ENCODE measurements at places on chromosomes 7 and 10.

DNA sequence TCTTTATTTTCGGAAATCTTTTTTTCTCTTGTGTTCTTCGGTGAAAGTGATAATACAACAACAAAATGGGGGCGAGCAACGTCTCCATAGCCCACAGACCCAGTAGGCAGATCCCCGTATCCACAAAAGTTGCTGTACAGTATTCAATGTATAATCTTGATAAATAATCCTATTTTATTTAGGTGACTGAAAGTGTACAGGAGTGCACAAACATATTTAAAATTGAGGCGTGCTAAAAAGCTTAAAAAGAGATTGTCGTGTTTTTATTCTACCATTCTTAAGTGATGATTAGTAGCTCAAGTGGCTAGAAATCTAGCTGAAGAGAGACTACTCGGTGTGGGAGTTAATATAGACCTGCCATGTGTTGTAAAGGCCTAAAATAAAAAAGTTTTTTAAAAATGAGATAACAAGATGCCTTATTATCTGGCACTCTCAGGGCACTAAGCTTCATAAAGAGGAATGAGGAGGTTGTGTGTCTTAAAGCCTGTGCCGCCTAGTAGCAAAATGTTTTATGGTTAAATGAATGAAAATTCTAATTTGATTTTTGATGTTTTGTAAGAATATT, 1.6 kb downstream of the CAPZA2 start:
- no peak for DNase-seq

DNA sequence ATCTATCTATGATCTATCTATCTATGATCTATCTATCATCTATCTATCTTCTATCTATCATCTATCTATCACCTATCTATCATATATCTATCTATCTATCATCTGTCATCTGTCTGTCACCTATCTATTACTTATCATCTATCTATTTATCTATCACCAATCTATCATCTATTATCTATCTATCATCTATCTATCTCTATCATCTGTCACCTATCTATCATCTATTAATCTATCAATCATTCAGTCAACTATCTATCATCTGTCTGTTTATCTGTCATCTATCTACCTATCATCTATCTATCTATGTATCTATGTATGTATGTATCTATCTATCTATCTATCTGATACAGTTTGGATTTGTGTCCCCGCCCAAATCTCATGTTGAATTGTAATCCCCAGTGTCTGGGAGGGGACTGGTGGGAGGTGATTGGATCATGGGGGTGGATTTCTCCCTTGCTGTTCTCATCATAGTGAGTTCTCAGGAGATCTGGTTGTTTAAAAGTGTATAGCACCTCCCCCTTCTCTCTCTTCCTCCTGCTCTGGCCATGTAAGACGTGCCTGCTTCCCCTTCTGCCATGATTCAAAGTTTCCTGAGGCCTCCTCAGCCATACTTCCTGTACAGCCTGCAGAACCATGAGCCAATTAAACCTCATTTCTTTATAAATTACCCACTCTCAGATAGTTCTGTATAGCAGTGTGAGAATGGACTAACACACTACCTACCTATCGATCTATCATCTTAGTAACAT, 37.6 kb downstream of the NPTX2 start:
- DNase-seq: no peak

- no peak for DNase-seq
These were observed 1.1 kb downstream of the ENTPD1 start for GRCh38 chr10:95756809-95757684.

DNA sequence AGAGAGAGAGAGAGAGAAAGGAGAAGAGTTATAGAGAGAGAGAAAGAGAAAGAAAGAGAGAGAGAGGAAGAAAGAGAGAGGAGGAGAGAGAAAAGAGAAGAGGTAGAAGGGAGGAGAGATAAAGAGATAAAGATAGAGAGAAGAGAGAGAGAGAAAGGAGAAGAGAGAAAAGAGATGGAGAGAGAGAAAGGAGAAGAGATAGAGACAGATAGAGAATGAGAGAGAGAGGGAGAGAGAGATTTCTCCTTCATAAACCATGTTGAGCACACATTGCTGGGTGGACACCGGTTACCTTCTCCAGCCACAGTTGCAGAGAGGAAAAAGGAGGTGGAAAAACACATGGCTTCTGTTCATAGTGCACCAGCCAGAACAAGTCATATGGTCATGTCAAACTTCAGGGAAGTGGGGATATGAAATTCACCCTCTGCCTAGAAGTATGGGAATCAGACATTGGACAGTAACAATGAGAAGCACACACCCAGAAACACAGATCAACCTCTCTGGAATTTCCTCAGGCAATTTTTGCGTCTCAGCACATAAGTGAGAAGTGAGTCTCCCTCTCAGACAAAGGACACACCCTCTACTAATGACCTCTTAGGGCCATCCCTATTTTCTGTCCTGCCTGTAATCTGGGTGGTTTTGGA, 172.5 kb upstream of the SVIL start:
- no peak for DNase-seq

DNA sequence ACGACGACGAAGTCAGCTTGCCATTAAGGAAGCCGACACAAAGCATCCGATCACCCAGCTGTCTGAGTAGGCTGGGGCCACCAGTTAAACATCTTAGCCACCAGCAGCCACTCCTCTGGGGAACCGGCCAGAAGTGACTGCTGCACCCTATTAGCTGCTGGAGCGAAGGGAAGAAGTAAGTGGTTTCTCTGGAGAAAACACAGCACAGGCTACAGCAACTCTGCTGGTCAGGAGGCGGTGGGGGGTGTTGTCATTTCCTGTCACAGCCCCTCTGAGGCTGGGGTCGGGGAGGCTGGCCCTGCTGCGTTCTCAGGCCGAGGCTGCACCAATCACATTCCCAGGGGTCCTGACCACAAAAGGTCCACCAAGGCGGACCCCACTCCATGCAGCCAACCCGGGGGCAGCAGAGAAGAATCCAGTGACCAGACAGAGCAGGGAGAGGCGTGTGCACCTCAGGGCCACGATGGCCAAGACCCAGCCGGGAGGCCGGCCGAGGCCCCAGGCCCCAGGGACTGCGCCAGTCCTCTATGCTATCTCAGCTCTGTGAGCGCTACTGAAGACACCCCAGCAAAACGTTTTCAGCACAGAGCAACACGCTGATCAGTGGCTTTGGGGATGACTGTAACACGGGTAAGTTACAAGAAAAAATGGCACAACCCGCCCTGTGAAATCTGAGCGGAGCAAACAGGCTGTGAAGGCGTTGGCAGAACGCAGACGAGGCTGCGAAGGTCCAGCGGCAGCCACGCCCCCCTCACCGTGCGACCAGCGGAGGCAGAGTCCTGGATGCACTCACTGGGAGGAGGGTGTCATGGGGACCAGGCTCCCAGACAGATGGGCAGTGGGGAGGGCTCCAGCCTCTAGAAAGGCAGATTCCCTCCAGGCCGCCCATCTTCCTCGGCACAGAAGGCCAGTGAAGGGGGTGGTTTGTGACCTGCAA, 24.8 kb downstream of the STK32C start:
- no peak for DNase-seq

DNA sequence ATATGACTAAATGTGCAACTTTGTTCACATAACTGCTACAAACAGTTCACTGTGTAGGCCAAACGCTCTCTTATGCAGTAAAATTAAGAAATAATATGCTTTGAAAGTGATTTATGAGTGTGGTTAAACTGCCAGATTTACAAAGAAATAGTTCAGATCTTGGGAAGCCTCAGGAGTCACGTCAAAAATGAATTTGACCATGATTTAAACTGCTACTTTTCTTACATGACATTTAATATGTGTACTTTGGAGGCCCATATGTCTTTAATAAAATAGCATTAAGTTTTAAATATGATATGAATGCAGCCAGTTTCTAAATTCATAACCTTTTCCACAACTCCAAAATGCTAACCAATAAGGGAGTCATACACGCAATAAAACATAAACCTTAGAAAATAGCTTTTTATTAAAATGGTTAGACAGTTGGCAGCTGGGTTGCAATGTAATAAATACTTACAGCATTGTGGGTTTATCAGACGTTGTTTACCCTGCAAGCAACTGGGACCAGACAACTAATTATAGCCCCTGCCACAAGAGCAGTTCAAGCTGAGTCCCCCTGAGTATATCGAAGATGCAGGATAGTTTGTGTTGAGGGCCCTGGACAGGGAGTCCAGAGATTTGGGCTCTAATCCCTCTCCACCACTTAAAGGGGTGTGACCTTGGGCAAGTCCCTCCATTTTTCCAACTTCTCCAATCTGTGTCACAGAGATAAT, 640.4 kb downstream of the LRMDA start:
- DNase-seq: no peak

- DNase-seq: no peak
These were observed 43.2 kb upstream of the CFAP46 start for GRCh38 chr10:132985546-132985900.

GRCh38 chr7:112452102-112452888, 2.0 kb downstream of the IFRD1 start:
- no peak for DNase-seq

DNA sequence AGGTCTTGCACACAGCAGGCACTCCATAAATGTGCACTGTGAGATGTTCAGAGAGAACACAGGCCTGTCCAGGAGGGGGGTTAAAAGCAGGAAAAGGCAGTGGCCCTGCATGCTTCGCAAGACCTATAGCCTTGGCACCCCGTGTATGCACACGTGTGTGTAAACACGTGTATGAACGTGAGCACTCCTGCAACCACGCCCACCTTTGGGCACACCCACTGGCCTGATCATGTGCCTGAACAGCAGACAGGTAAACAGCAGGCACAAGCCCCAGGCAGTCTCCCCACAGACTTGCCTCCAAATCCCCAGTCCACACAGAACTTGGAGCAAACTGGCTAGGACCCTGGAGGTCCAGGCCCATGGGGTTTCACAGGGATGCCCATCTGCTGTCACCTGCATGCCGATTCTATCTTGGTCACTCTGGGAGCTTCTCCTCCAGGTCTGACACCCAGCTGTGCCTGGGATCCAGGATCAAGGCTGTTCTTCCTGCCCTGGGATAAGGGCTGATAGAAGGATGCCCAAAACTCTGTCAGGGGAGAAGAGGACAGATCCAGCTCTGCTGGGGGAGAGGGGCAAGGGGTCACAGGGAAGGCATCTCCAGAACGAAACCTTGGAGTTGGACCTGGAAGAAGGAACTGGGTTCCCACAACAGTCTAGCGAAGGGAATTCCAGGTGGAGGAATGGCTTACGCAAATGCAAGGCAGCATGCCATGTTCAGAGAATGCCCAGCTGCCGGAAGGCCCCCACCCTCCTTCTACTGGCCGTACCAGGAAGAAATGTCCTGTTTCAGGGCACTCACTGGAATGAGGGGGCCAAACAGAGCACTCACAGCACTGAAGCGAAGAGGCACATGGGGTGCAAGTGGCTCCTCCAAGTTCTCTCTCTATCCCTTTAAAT, 14.3 kb upstream of the ZMIZ1 start:
- no peak for DNase-seq

DNA sequence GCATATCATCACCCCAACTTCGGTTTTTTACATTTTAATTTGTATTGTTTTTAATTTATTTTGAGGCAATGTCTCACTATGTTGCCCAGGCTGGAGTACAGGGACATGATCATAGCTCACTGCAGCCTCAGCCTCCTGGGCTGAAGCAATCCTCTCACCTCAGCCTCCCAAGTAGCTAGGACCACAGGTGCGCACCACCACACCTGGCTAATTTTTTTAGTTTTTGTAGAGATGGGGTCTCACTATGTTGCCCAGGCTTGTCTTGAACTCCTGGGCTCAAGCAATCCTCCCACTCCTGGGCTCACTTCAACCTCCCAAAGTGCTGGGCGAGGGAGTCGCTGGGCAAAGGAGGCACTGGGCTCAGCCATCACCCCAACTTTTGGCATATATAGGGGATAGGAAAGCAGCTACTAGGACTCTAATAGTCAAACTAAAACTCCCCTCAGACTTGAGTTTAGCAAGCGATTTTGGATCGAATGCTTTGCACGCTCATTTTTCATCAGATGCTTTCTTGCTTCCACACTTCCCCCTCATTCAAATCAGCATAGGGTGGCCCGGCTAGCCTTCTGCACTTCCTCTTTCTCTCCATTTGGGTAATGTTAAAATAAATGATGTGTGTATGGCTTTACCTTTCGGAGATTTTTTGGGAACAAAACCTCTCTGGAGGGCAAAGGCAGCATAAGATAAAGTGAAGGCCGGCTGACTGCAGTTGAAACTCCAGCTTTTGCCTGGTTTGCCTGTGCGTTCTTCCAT, 20.8 kb upstream of the NMT2 start:
- no peak for DNase-seq

GRCh38 chr10:112185959-112186358, 2.4 kb upstream of the GPAM start:
- no peak for DNase-seq

DNA sequence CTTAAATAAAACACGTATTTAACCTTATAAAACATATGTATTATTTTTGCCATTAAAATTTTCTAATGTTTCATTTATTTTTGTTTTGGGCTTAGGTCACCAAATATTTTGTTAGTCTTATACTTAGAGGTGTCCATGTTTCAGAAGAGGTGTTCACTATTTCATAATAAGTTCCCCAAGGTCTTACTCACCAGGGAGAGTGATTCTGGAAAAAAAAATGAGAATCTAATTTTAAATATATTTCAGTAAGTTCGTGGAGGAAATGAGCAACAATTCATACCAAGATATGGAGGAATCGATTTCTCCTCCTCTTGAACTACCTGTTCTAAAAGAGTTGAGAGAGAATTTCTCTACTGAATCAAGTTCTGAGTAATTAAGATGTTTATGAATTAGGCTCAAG, 271.6 kb upstream of the SLC26A5 start:
- DNase-seq: no peak

- DNase-seq: no peak
These were observed 1.0 kb downstream of the TLL2 start for GRCh38 chr10:96512524-96513304.

- no peak for DNase-seq
These were observed 12.2 kb upstream of the CHST15 start for GRCh38 chr10:124105594-124105993.

GRCh38 chr7:282621-283020, 7.3 kb upstream of the FOXL3 start:
- DNase-seq: no peak

- DNase-seq: no peak
These were observed 36.3 kb downstream of the ENTPD1 start for GRCh38 chr10:95792211-95792780.

DNA sequence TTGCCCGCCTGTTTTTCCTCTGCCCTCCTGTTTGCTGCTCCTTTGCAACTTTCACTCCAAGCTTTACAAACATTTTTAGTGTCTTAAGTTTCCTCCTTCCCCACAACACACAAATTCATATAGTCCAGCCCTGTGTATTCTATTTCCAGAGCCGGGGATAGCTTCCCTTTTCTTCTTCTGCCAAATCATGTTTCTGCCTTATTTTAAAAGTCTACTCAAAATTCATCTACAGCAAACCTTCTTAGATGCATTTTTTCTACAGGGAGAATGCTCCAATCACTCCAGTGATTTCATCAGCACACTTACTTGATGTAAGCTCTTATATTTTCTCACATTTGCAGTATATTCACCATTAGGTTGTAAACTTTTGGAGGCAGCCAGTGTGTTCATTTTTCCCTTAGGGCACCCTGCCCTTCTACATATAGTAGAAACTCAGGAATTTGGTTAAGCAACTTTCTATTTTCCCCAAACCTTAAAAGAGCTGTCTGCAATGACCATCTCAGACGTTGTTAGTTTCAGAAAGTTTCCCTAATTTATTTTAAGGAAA, 12.4 kb upstream of the ACTA2 start:
- DNase-seq: no peak

GRCh38 chr10:101843032-101844021, at the start of gene KCNIP2:
Gene KCNIP2 (minus strand): TSS chr10:101843800. CDS start chr10:101843568, 232 bp downstream.
- DNase-seq: no peak

GRCh38 chr10:86782701-86783418, 26.4 kb downstream of the BMPR1A start:
- DNase-seq: no peak
